ENCODE measurements at places on chromosomes 6 and 20.

DNA sequence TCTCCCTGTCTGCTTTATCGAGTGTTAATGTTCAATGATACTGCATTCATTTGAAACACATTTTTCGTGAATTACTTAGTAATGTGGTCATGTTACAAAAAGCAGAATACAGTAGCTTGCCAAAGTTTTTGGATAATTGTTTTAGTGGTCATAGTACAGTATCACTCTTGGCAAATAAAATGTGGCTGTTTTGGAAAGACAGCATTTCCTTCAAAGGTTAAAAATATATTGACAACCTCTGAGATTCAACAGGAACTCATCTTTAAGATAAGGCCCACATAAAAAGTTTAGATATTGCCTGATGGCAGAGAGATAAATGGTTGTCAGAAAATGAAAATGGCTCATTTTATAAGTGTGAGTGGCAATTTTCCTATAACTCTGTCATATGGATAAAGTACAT, 297.7 kb upstream of the MAN1A1 start:
- no peak for DNase-seq

- DNase-seq: no peak
Measured at GRCh38 chr6:163745536-163746400, 331.2 kb downstream of the QKI start.

GRCh38 chr6:4345543-4345942, 210.2 kb upstream of the ECI2 start:
- no peak for DNase-seq

GRCh38 chr20:61083431-61083830, 168.6 kb upstream of the CDH4 start:
- DNase-seq: no peak

DNA sequence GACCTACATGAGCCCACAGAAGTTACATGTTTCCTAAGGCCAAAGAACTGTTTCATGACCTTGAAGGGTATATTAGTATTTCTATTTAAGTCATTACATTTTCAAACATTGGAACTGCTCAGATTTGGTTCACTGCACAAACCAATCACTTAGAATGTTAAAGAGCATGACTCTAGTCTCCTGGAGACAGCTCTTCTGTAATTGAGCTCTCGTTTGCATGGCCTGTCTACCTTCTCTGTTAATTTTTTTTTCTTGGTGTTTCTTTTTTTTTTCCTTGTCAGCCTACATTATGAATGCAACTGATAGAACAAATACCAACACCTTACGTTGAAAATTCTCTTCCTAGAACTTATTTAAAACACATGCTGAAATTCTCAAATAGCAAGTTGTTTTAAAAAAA, 860.2 kb upstream of the MAP3K7 start:
- DNase-seq: no peak

- no peak for DNase-seq
Measured at GRCh38 chr6:143498428-143498827, 13.1 kb downstream of the FUCA2 start.

- DNase-seq: peak; percentile 27
Measured at GRCh38 chr6:93419304-93420162, at the start of gene EPHA7. Gene EPHA7, minus strand, starts transcription at chr6:93419559. Its CDS starts 218 bp downstream, at chr6:93419341.

GRCh38 chr20:35888657-35889056, 65.6 kb downstream of the SCAND1 start:
- no peak for DNase-seq

GRCh38 chr6:126040826-126041225, 54.5 kb downstream of the TRMT11 start:
- DNase-seq: no peak

GRCh38 chr6:41132254-41132653, 21.9 kb downstream of the TREML1 start:
- DNase-seq: no peak

- DNase-seq: no peak
Measured at GRCh38 chr6:17006543-17006942, 95.3 kb upstream of the STMND1 start.

GRCh38 chr6:136696783-136697364, 95.4 kb downstream of the MAP3K5 start:
- no peak for DNase-seq

DNA sequence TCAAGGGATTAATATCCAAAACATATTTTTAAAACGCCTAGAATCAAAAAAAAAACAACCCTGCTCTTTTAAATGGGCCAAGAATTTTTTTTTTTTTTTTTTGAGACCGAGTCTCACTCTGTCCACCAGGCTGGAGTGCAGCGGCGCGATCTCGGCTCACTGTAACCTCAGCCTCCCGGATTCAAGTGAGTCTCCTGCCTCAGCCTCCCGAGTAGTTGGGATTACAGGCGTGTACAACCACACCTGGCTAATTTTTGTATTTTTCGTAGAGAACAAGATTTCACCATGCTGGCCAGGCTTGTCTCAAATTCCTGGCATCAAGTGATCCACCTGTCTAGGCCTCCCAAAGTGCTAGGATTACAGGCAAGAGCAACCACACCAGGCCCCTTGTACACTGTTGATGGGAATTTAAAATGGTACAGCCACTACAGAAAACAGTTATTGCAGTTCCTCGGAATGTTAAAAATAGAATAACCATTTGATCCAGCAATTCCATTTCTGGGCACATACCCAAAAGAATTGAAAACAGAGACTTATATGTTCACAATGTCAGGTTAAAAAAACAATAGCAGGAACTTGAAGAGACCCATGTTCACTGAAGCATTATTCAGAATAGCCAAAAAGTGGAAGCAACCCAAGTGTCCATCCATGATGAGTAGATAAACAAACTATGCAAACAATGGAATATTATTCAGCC, 3.1 kb upstream of the MYL9 start:
- no peak for DNase-seq

GRCh38 chr6:75483136-75483952, 10.3 kb downstream of the FILIP1 start:
- no peak for DNase-seq

- DNase-seq: no peak
Measured at GRCh38 chr20:44850837-44851236, 34.7 kb upstream of the YWHAB start.

- no peak for DNase-seq
Measured at GRCh38 chr6:131124336-131125071, 10.8 kb upstream of the AKAP7 start.

DNA sequence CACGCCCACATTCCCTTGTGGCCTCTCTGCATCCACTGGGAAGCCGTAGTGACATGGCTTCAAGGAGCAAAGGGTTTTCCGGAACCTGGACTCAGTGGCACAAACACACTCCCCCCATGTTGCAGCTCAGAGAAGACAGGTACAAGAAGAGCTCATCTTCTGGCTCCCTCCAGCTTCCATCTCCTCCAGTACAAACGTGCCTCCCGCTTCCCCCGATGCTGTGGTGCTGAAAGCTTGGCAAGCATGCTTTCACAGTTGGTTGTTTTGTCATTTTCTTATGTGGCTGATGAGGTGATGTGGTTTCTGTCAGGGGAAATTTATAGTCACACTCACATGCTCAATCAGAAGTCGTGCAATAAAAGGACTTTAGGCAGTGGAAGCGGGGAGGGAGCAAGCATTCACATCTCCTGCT, 258.5 kb downstream of the KIF16B start:
- DNase-seq: no peak

DNA sequence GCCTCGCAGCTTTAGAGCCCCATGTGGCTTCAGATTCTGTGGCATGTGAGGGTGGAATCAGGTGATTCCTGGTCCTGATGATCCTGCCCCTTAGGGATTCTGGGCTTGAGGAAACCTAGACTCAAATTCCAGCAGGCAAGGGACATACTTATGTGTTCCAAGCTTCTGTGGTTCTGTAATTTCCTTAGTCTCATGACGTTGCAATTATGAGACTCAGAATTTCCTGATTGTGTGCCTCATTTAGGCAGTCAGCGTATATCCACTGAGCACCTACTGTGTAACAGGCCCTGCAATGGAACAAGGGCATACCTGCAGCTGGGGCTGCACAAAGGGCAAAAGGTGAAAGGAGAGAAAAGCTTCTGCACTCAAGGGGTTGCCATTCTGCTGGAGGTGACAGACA, 11.6 kb upstream of the BPIFB4 start:
- no peak for DNase-seq

- no peak for DNase-seq
Measured at GRCh38 chr6:149436647-149437046, 36.6 kb downstream of the SUMO4 start.

- DNase-seq: peak; percentile 68
Measured at GRCh38 chr6:133923938-133924593, 29.0 kb upstream of the TBPL1 start.

- peak; percentile 74 for DNase-seq
Measured at GRCh38 chr20:32674362-32674789, 635 bp upstream of the C20orf203 start.

DNA sequence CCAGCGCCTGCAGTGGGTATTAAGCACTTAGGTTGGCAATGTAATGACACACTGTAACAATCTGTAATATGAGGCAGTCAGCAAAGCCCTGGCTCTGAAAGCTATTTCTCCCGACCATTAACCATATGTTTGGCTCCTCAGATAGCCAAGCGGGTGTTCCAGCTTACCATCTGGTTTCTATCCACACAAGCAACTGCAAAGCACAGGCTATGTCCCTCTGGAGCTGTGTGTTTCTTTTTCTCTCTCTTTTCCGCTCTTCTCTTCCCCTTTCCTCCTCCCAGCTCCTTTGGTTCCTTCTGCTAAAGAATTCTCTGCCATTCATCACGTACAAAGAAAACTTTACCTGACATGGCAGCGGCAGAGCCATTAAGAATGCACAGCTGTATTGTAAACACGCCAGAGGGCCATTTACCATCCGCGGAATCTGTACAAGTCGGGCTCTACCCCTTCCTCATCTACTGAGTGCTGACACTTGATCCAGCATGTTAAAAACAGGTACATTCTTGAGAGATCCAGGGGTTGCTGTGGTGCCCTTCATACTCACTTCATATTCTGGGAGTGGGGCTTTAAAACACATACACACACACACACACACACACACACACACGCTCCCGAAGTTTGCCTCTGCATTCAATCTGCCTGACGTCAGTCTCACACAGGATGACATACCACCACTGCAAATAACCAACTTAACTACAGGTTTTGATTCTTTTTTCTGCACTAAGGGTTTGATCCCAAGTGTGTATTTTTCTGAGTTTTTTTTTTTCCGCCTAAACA, 77.2 kb downstream of the BACH2 start:
- DNase-seq: no peak

- no peak for DNase-seq
Measured at GRCh38 chr6:109024368-109024767, 70.3 kb downstream of the SESN1 start.

- DNase-seq: no peak
Measured at GRCh38 chr6:151875524-151875923, 68.0 kb downstream of the ESR1 start.

GRCh38 chr6:157229132-157229618, 94.1 kb downstream of the TMEM242 start:
- no peak for DNase-seq

Data from stimulated activated CD4-positive, alpha-beta T cell treated with anti-CD3 and anti-CD28 coated beads, Interleukin-4, amount 100 ng/mL, for 24 hours (primary cell).